ENCODE measurements at places on chromosomes 1 and 21.
A peak's percentile ranks its signal among the peaks of the same experiment; 100 is the strongest.

DNA sequence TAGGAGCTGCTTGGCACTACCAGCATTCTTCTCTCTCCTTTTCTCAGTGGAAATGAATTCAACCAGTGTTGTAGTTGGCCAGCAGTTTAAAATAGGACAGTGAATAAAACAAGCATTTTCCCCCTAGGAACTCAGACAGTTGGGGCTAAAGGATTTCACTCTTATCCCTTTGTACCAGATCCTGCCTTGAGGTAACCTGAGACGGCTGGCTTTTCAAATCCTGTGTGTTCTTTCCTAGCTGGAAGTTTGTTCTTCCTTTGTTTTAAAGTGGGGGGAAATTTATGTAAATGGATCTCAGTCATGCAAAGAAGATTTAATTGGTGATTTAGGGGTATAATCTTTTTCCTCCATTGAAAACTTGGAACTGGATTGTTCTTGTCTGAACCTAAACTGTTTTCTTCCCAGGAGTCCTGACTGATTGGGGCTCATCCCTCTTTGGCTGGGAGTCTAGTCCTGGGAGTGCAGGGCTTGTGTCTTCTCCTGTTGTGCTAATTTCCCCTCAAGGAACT is 23.3 kb downstream of the ZP4 start:
- DNase-seq, result no peak

DNA sequence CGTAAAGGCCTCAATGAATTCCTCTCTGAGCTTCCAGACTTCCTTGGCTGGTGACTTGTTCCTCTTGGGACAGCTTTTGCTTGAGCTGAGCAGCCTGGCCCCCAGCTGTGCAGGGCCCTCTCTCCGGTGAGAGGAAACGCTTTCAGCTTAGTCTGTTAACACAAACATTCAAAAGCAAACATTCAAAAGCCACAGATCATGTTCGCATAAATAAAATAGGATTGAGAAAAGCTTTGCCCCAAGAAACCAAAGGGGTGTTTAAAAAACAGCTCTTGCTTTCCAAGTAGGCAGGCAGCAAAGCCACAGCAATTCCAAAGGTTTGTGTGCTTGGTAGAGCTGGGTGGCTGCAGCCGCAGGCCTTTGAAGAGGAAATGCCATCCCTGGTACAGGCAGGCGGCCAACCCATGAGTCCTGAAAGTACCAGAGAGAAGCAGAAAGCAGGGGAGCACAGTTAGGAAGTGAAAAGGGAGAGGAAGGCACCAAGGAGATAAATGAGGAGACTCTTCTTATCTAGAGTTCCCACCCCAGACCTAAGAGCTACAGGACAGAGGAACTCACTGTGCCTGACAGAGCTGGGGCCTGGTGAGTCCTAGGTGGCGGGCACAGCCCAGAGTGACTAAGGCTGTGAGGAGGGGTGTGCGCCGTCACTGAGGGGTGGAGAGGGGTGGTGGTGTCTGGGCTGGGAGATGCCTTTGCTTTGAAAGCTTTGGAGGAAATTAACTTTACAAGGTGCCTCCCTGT is 48.4 kb downstream of the CCN1 start:
- DNase-seq, result peak; percentile 79

DNA sequence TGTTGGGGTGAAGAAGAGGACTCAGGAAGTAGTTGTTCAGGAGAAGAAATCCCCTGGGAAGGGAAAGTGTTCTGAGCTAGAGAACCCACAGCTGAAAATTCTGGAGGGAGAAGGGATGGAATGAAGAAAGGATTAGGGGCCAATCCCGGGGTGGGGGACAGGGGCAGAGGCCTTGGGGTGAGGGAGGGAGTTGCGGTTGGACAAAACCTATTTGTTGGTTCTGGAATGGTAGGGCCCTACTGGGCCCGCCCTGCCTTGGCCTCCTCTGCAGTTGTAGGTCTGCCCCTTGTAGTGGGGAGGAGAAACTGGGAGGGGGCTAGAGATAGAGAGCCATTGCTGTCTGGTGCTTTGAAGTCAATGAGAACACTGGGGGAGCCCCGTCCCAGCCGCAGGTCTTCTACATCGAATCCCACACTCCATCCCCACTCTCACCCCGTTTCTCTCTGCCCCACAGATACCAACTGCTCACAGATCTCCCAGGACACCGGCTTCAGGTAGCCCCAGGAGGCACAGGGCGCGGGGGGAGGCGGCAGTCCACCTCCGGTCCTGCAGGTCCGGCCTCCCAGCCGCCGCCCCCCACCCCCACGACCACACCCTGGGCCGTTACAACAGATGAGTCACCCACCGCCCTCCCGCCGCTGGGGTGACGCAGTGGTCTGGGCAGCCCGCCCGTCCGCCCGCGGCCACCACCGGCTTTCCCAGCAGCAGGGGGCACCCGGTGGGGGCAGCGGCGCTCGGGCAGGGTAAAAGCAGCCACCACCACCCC is 1.1 kb downstream of the TAGLN2 start:
- peak; percentile 93 for DNase-seq

DNA sequence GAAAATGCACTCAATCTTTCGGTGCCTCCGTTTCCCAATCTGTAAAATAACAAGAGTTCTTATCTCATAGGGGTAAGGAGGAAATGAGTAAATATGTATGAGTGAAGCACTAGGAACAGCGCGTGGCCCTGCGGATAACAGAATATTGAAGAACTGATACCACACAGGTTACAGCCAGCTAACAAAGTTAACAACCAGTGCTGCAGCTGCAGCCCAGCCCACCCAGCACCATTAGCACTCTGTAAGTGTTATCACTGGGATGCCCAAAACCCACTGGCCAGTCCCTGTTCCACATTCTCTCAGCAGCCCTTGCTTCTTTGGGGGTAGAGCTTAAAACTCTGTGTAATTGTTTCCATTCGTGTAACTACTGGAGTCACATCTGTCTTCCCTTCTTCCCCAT is 89.5 kb downstream of the VWA5B1 start:
- DNase-seq, result no peak

DNA sequence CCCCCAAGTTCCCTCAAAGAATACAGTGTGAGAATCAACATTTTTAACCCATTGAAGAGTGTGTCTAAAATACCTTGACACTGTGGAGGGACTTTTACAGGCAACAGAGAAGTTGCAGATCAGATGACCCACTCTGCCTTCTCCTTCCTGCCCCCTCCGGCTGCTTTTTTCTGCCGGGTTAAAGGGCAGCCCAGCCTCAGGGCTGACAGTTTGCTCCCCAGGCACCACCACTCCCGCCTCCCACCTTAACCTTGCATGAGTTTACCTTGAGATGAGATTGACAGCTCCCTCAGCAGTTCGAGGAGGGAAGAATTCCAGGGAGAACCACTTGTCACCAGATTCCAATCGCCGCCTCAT is 3.2 kb downstream of the MTHFR start:
- DNase-seq, result no peak

GRCh38 chr1:168045311-168045710 is 91.4 kb downstream of the GPR161 start:
- no peak for DNase-seq
